Esophagus muscularis mucosa (tissue), 4 donors: ENCODE measurements at places on chromosomes 12 and 14. TPM values are rescaled to one million over a fixed set of nuclear protein-coding genes. Genes with fewer than 3 reads are reported as not detected.

The MMP19 gene
- total RNA-seq, result 17.4 TPM

The MSI1 gene
- 0.17 TPM for total RNA-seq

The FAIM2 gene
- 4.1 TPM for total RNA-seq

The DPF3 gene
- total RNA-seq, result 2.5 TPM

GRCh38 chr12:92551853-92552397 lies 150.9 kb upstream of the PLEKHG7 start:
- DNase-seq, result no peak

- no peak for DNase-seq
These were observed 1449.0 kb upstream of the FLRT2 start for GRCh38 chr14:84080944-84081343.

- DNase-seq, result peak; percentile 97
These were observed at the start of gene ANAPC7 for GRCh38 chr12:110403146-110403975. Gene ANAPC7 (minus strand): TSS chr12:110403708. CDS start chr12:110403627, 81 bp downstream.

GRCh38 chr12:26867080-26867479 lies 34.1 kb upstream of the ITPR2 start:
- DNase-seq, result peak; percentile 8

GRCh38 chr12:114218136-114218535 lies 187.8 kb downstream of the TBX5 start:
- no peak for DNase-seq

DNA sequence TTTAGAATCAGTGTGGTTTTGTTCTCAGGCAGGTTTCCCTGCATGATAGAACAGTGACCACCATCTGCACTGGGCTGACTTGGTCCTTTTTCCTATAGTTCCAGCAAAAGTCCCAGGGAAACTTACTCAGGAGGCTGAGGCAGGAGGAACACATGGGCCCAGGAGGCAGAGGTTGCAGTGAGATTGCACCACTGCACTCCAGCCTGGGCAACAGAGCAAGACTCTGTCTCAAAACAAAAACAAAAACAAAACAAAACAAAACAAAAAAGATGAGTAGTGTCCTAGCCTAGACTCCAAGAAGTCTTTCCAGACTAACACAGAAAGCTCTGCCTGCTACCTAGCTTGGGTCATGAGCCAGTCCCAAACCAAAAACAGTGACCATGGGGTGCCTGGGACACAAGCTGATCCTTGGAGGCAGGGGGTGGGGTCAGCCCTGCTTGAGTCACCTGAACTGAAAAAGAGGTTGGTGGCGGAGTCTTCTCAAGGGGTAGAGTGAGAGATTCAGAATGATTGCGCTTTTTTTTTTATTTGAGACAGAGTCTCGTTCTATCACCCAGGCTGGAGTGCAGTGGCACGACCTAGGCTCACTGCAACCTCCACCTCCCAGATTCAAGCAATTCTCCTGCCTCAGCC lies 7.4 kb upstream of the SLC11A2 start:
- DNase-seq, result no peak

DNA sequence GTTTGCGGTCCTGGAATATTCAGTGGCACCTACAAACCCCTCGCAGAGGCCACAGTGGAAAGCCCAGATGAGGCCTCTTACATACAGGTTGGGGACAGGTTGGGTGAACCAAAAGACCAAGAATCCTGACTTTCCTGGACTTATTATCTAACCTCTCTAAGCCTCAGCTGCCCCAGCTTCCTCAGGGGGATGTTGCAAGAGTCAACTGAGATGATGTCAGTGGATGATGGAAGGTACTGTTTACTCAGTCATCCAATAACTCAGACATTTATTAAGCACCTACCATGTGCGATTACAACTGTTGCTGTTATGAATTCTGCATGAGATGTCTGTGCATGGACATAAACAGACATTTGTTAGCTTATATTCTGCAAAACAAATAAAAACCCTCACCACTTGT lies 72.8 kb downstream of the RFX4 start:
- peak; percentile 87 for DNase-seq

- no peak for DNase-seq
These were observed 22.4 kb upstream of the LRRC10 start for GRCh38 chr12:69633061-69633460.

- DNase-seq, result no peak
These were observed 982 bp downstream of the BCL7A start for GRCh38 chr12:122022393-122023338.

DNA sequence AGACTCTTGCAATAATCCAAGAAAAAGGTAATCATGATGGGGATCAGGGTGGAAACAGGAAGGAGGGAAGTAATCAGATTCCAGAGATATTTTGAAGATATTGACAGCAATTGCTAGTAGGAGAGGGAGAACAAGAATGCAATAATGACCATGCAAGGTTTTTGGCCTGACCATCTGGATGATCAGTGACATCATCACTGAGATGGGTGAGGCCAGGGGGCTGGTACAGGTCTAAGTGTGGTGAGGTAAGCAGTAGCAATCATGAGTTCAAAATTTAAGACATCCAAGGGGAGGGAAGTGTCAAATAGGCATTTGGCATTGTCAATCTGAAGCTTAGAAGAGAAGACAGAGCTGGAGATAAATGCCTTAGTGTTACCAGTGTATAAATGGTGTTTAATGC lies 24.8 kb upstream of the CLMN start:
- DNase-seq, result no peak

DNA sequence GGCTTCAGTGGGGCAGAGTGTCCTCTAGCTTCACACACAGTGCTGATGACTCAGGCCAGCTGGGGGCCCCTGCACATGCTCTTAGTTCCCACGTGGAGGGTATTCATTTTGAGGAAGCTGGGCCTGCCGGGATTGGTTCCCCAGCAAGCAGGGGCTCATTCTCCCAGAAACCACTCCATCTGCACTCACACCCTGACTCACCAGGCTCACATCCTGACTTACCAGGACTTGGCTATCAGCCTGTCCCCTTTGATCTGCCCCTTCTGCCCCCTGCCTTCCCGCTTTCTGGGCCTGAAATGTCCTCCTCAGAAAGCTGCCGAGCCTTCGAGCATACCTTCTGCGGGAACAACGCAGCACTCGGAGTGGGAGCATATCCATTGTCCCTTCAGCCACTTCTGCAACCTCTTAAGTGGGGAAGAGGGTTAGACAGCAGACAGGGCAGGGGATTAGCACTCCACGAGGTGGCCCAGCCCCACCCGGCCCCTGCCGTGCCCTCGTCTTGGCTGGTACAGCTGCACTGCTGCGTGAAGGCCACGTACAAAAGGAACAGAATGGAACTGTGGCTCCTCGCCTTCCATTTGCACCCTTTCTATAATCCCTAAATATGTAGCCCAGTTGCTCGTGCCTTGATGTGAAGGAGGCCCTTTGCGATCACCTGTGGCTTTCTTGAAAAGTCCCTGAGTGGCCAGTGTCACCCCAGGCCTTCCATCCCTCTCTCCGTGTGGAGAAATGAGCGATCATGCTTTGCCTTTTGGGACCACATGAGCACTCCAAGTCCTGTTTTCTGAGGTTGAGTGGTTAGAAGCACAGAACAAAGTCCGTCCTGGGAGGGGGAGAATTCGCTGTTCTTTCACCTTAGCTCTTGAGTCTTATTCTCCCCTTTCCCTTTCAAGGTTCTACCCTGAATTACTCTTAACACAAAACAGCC lies 26.1 kb downstream of the TPCN1 start:
- no peak for DNase-seq

- no peak for DNase-seq
These were observed 187.4 kb upstream of the SLC16A7 start for GRCh38 chr12:59408431-59408830.

GRCh38 chr12:56121204-56121870 lies 3.3 kb downstream of the ZC3H10 start:
- no peak for DNase-seq
